ENCODE measurements at places on chromosomes 7 and 10.

DNA sequence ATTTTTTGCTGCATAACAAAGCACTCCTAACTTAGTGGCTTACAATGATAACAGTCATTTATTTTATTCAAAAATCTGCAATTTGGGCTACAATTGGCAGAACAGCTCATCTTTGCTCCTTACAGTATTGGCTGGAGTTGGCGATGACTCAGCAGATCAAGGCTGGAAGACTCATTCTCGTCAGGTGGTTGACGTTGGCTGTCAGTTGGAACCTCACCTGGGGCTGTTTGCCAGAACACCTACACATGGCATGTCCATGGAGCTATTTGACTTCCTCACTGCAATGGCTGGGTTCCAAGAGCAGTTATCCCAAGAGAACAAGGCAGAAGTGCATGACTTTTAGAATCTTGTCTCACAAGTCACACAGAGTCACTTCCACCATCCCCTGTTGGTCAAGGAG, 75.1 kb downstream of the NOD1 start:
- no peak for DNase-seq

- DNase-seq = no peak
Measured at GRCh38 chr7:28239823-28240204, 59.2 kb upstream of the JAZF1 start.

DNA sequence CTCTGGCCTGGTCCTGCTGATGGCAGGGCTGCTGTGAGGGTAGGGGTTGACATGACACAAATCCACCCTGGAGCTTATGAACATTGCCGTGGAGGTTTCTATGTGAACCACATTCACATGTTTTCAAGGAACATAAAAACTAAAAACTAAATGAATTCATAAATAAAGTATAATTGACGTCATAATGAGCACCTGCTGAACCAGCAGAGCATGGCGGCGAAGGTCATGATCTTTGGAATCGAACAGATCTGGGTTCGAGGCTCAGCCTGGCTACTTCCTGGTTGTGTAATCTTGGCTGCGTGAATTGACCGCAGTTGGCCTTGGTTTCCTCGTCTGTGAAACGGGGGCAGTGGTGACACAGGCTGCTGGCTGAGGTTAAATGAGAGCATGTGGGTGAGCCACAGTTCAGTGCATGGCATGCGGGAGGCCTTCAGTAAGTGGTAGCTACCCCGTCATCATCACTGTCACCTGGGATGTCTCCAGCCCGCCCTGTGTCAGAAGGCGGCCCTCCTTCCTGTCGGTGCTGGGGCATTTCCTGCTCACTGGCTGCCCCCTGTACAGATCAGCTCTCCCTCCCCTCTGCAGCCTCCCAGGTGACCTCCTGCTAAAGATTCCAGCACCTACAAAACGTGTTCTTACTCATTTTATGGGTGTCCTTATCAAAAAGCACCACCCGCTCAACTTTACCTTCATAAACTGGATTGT, 190.3 kb upstream of the SHH start:
- no peak for DNase-seq

DNA sequence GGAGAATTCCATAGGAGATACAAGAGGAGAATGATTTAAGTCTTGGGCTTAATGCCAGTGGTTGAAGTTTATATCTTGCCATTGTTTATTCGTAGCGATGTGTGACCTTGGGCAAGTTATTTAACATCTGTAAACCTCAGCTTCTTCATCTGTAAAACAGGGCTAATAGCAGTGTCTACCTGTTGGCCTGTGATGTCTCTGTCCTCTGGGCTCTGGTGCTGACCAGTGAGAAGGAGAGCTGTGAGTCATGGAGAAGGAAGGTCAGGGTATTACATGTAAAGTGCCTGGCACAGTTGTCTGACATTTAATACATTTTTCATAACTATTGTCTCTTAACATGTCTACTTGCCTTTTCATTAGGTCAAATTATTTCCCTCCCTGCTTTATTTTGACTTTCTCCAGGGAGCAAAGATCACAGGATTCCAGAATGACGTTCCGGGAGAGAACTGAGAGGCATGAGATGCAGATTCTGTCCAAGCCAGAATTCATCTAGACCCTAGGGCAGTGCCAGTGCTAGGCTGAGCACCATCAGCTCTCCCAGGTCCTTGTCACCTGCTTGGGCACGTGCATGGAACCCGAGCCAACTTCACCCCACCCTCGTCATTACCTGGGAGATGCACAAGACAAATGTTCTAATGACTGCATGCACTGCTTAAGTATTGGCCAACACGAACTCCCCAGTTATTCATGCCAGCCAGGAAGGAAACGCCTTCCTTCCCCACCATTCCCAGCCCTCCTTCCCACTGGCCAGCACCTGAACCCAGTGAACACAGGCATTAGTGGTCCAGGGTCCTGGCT, 187.9 kb downstream of the DPY19L1 start:
- DNase-seq = no peak

DNA sequence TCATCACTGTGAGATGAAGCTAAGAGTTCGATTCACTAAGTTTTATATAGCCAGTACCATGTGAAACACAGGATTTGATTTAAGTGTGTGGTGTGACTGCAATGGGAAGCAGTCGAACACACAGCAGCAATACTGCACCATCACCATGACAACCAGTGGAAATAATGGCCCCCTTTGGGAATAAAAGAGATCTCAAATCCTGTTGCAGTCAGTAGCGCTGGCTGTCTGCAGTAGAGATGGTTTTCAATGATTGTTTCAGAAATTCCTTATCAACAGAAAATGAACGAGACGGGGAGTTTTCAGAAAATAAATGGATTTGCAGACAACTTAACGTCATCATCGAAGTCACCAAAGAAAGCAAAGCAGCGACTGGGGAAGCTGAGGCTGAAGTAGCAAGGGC, 91.0 kb downstream of the PTPRE start:
- no peak for DNase-seq

All from activated effector memory CD4-positive, alpha-beta T cell treated with Interleukin-2 at 50 U/mL for 16 hours (primary cell).